ENCODE measurements at places on chromosomes 6 and 20.

GRCh38 chr20:63854766-63855362, 6.4 kb upstream of the ABHD16B start:
- DNase-seq, result no peak

DNA sequence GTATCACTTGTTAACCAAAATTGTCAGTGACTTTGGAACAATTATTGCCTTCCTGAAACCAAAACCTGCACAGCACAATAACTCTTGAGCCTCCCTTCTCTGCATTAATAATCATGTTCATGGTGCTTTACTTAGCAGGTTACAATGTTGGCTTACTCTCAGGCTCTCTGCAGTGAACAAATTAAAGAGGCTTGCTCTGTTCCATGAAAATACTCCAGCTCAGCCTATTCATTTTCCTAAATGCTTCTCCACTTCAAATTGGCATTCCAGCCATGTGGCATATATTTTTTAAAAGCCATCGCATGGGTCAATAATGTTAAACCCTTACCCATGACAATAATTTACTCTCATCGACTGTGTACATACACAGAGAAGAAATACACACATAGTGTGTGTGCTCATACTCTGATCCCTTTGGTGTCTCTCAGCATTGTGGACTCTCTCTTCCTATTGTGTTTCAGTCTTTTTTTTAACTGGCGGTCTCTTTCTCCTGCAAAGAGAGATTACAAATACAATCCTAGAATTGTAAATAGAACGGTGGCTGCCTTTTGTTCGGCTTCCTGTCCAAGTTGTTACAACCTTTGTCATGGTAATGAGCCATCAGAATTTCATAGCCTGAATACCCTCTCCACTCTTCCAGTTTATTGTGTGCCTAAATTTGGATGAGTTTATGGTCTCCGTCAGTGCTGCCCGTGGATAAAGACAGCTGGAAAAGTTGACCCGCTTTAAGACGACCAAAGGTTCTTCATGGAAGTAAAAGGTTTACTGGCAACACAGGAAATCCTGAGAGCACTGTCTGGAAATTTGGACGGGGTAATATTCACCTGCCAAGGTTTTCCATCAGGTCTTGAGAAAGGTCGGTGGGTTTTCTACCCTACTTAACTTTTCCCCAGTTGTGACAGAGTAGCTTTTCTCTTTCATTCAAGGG, 263.6 kb downstream of the CD83 start:
- no peak for DNase-seq

DNA sequence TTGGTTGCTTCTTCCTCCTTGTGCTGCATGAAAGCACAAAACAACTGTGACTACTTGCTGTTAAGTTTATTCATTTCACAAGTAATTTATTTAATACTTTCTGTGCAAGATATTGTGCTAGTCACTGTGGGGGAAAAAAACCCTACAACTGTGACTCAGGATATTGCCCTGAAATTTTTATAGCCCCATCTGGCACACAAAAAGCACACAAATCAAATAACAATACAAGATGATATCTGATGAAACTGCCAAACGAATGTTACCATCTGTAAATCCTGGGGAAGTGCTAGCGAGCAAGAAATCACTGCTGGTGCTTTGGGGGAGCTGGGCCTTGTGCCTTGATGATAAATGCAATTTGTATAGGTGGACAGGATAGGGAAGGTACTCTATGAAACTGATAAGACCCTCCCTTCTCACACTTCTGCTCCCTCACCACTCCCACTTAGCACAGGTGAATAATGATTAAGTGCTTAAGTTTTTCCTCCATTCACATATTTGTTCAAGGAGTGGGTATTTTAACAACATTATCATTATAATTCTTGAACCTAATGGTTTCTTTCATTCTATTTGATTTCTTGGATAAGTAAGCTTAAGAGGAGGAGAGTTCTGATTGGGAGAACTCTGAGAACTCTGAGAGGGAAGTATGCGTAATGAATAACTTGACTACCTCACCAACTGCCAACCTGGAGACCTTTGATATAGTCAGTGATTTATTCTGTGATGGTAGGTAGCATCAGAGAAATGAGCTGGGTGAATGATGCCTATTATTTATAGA, 115.3 kb downstream of the RTN4IP1 start:
- no peak for DNase-seq

DNA sequence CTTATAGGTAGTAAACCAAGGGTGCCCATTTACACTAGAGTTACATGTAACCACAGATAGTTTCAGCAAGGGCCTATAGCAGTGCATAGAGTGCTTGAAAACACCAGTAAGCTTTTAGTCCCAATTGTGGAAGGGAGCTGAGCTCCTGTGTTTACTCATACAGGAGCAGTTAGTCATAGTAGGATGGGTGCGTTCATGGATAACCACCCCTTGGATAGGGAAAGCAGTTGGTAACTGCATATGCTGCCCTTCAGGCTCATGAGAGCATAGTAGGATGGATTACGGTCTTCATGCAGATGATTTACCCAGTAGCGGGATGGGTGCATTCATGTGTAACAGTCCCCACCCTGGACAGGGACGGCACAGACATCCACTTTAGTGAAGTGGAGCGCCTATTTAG, 45.1 kb downstream of the OR2B6 start:
- DNase-seq, result no peak

DNA sequence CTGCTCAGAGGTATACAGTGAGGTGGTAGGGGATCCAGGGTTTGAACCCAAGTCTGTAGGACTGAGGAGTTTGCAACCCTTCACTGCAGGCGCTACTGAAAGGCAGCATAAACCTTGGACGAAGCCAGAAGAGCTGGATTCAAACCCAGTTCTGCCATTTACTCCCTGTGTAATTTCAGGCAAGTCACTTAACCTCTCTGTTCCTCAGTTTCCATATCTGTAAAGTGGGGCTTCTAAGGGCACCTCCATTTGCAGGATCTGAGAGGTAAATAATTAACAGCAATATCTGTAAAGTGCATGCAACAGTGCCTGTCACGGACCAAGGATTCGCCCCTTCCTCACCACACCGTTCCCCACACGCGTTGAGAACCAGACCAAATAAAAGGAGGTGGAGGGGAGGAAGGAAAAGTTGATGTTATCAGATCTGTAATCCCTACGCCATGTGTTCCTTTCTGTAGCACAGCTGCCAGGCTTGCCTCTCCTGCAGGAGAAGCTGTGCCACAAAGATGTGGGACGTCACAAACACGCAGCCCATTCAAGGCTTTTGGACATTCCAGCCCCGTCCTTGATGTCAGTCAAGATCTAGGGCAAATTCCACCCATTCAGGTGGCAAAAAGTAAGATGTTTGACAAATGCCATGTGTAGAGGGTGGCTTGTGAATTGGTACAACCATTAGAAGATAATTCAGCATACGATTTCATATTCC, 9.8 kb downstream of the RIPOR3 start:
- no peak for DNase-seq

DNA sequence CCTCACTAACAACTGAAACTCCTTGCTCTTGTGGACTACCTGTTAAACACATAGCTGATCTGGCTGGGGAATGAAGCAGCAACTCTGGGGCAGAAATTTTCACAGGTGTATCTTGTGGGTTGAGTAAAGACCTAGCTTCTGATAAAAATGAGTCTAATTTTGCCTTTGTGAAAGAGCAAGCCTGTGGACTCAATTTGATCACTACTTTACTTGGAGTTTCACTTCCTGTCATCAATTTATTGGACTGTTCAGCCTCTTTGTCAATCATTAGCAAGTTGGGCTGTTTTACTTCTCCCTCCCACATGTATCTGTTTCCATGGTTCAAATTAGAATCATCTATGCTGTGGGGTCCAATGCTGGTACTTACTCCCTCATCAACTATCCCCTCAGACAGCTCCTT, 29.6 kb upstream of the CRIP3 start:
- DNase-seq, result no peak

DNA sequence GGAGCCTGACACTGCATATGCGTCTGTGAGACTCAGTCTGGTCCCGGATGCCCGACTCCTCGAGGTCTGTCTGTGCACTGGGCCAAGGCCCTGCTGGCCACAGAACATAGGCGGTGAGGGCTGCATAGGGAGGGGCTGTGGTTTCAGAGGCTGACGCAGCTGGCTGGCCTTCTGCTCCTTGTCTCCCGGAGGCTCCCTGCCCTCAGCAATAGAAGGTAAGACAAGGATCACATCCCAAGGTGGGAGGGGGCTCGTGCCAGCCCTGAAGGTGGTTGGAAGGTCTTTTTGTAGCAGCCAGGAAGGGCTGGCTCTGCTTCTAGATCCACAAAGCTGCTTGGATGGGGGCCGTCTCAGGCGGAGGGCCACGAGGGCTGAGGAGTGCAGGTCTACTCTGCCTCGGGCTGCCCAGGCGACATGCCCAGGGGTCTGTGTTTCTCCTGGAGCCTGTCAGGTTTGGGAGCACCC, 239.8 kb upstream of the SULF2 start:
- DNase-seq, result no peak

- DNase-seq, result no peak
These were observed at the start of gene STMND1 for GRCh38 chr6:17101422-17102257. Gene STMND1, plus strand, starts transcription at chr6:17102050. Its CDS starts 208 bp downstream, at chr6:17102258.

GRCh38 chr20:18009116-18009515, 40.3 kb downstream of the MGME1 start:
- no peak for DNase-seq

- no peak for DNase-seq
These were observed 51.6 kb upstream of the POU3F2 start for GRCh38 chr6:98782772-98783171.

DNA sequence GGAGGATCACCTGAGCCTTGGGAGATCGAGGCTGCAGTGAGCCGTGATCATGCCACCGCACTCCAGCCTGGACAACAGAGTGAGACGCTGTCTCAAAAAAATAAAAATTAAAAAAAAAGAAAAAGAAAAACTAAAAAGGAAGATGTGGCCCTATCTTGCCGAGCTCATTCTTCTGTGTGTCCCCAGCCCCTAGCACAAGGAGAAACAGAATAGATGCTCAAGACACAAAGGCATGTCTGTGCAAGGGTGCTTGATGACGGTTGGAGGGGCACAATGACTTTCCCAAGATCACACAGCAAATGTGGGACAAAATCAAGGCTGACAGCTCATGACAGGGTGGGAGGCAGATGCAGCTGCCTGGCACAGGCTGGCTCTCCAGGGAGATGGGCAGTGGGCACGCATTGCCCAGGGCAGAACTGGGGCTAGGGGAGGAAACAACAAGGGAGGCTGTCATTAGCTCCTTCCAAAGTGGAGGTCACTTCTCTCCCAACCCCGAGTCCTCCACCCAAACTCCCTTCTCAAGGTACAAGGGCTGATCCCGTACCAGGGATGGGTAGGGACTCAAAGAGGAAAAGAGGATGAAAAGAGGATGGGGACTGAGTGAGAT, 775 bp upstream of the NRSN2 start:
- DNase-seq, result no peak

DNA sequence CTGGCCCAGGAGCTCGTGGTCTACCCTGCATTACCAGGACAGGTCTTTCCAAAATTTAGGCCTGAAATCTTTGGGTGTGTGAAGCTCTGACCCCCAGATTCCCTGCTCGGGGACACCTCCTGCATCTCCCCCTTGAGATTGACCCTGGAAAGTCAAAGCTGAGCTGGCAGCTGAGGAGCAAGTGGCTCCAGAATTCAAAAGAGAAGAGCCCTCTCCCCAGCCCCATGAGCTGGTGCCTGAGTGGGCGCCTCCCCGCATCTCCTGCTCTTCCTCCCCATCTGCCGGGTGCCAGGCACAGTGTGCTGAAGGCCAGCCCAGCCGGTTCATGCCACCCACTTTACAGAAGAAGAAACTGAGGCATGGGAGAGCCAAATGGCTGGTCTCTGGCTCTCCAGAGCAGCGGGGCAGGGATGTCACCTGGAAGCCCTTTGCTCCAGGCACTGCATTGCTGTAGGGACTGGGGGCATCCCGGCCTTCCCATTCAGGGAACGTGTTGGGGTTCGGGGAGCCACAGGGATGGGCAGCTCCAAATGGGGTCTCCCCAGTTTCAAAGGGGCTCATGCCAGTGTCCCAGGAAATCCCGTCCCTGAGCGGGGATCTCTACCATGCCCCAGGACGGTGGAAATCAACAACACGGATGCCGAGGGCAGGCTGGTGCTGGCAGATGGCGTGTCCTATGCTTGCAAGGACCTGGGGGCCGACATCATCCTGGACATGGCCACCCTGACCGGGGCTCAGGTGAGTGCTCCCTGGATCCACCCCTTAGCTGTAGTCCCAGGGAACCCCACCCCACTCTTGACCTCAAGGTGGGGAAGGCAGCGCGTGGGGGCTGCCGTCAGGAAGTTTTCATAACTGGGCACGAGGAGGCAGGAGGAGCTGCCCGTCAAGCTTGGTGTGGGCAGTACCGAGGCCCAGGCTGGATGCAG, 20.5 kb downstream of the NPEPL1 start:
- no peak for DNase-seq

DNA sequence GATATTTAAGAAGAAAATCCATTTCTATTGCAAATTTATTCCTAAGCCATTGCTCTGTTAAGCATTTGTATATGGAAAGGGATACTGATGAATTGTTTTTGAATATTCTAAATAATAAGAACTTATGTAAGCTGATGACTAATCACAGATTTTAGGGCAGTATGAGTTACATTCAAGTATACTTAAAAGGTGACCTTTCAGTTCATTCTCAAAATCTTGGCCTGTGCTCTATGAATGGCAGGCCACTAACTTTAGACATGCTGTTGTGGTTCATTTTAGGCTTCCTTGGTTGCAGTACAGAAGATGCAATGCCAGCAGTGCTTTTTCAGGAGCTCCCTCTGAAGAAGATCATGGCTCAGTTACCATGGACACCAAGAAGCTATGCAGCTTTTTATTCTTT, 380.4 kb downstream of the CENPW start:
- no peak for DNase-seq

GRCh38 chr6:18219591-18219990, 44.7 kb downstream of the DEK start:
- no peak for DNase-seq

- no peak for DNase-seq
These were observed 9.9 kb upstream of the ULBP3 start for GRCh38 chr6:150078788-150079187.

DNA sequence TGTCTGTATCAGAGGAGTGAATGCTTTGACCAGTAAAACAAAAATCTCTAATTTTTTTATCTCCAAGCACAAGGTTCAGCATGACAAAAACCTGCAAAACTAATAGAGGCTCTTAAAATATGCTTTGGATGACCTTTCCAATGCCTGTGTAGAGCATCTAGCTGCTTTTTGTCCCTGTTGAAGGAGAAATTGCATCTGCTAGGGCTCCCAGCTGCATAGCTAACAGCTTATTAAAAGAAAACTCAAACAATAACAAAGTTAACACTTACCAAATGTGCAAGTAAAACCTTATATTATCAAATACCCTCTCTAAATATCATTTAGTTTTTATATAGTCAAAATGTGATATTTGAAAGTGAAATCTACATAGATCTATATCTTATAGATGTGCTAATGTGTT, 378.6 kb downstream of the CD109 start:
- DNase-seq, result no peak

- no peak for DNase-seq
These were observed 117.6 kb downstream of the MRPL14 start for GRCh38 chr6:44009425-44010321.

Data from effector CD4-positive, alpha-beta T cell (primary cell).